GOT3 (cell line): ENCODE measurements at places on chromosomes 5 and 9.

GRCh38 chr5:11420969-11421368 is 483.3 kb downstream of the CTNND2 start:
- DNase-seq, result no peak

GRCh38 chr5:61755726-61756222 is 423.7 kb downstream of the ZSWIM6 start:
- no peak for DNase-seq

GRCh38 chr9:115263371-115264075 is 145.6 kb upstream of the TNC start:
- no peak for DNase-seq

DNA sequence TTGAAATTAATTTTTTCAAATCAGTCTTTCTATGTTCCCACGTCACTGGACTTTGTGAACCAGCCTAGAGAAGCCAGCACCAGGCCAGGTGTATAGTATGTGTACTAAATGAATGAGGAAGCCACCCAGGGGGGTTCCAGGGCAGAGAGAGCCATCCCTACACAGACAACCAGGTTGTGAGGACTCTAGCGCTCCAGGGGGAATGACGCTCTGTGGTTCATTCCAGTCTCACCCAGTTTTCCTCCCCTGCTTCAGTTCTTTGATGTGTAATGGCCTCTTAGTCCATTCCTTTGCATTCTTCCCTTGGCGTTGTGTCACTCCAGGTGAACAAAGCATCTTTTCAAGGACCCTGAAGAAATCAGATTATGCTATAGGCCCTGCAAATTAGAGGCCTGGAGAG is 330.6 kb downstream of the NSG2 start:
- no peak for DNase-seq

DNA sequence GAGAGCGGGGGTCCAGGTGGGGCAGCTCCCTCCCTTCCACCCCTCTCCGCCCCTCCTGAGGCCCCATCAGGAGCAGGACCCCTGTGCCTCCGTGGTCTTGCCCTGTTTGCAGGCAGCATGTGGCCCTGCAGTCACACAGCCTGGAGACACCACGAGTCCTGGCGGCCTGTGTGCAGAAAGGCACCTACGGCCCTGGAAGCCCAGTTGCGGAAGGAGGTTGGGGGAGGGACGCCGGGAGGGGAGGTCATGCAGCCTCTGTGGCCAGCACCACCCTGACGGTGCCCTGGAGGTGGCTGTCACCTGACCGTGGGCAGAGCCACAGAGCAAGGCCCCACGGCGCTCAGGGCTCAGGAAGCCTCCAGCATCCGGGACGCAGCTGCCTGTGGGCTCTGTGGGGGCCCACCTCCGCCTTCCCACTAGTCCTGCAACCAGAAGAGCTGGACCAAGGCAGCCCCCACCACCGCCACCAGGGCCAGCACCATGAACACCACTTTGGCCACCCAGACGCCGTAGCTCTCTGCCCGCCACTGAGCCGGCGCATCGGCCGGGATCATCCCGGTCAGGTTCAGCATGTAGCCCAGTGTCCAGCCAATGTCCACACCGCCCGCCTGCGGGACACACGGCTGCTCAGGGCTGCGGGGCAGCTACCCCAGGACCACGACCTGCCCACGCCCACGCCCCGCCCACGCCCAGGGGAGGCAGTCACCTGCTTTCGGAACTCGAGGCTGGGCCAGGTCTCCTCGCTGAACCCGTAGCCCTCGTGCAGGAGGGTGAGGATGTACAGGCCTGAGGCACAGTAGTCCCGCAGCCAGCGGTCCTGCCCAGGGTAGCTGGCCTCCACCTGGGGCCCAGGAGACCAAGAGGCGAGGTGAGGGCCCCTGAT is 6.4 kb downstream of the ENTPD8 start:
- DNase-seq, result no peak

GRCh38 chr9:135346438-135347050 is 133.0 kb upstream of the PPP1R26 start:
- DNase-seq, result no peak

DNA sequence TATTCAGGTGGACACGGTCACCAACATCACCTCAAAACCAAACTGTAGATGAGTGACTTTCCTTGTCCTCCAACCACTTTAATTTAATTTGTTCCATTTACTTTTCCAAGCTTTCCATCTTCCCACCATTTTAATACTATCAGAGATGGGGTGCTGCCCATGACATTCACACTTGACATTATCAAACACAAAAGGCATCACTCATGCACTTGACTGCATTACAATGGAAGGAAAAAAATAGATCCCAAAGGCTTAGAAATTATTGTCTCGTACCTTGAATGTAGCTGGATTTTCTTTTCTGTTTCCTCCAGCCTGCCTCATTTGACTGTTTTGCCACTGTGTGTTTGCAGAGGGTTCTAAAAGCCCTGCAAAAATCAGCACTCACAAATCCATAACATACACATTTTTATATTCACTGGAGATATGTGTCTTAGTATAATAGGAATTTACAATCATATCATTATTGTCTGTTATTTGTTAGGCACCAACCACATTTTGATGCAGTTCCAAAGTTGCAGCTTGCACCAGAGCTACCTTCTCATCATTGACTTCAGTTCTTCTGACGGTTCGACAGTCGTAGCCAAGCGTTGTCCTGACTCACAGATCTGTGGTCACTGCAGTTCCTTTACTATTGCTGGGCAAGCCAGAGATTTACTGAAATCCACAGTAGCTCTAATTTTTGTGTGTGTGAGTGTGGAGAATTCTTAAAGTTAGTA is 712.3 kb upstream of the WWC1 start:
- DNase-seq, result no peak

- DNase-seq, result peak; percentile 41
These were observed 1.3 kb upstream of the SH3PXD2B start for GRCh38 chr5:172455511-172456061.

- no peak for DNase-seq
These were observed 2.2 kb upstream of the S1PR3 start for GRCh38 chr9:88988796-88989641.

DNA sequence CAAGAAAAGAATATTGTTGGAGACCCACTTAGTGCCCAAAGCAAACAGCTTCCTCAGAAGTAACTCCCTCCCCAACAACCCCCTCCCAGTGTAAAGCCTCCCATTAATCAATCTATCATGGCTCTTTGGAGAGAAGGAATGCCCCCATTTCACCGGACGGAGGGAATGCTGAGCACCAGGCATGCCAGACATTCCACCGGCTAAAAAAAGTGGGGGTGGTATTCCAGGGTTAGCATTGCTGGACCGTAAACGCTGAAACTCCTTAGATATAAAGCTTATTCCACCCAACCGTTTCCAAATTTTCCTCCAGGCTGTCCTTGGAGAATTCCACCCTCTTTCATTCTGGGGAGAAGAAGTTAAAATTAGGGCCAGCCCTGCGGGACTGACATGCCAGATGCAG is 363 bp upstream of the MAMDC2 start:
- DNase-seq, result no peak

DNA sequence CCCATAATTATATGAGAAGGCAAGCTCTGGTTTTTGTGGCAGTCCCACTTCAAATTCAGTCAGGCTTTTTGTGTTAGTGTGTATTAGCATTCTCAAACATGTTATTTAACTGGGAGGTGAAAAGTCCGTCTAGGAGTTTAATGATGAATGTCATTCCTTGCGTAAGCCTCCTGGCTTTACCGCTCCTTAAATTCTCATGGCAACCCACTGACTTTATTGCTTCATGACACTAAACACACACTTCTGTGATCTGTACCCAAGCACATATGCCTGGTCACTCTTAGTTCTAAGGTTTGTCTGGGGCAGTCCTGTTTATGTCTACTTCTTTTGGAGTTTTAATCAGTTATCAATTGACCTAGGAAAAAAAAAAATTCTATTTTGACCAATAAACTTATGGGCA is 677.9 kb upstream of the DMAC1 start:
- DNase-seq, result no peak

DNA sequence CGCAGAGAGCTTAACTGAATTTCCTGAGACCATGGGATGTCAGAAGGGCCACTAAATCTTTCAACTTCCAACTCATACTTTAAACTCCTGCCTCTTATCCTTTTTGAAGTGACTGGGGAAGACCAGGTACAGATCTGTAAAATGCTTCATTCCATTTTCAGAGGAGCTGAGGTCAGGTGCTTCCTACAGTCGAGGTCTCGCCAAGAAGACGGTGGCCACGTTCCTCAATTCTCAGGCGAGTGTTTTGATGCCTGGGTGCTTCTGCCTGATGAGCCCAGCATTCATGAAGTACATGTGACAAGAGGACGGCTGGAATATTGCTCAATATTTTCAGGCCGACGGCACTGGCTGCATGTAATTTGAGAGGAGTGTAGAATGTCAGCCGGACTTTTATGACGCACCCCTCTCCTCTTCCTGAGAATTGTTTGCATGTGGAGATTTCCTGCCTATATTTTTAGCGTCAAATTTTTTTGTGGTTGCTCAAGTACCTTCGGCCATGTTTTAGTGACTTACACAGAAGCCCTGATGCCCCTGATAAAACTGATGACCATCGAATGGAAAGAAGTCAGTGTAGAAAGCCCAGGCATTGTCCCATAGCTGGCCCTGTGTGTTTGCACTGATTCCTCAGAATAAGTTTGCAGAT is 38.8 kb upstream of the GLRX start:
- peak; percentile 11 for DNase-seq

DNA sequence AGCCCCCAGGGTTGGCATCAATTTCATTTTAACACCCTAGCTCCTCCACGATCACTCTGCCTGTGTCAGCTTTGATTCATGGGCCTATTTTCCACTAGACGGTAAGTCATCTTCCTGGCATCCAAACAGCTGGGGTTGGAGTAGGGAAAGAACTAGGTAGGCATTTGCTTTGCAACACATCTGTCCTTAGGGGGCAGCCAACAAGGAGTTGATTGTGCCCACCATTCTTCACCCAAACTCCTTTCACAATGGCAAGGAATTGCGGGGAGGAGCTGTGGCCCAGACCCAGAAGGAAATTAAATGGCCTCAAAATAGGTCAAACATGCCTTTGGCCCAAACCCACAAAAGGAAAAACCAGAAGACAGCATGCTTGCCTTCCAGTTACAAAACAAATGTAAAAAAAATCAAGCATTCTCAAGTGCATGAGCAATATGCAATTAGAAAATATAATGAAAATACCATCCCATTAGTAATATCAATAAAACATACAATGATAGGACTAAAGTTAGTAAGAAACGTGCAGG is 71.8 kb downstream of the NRG2 start:
- DNase-seq, result no peak

GRCh38 chr9:127877566-127877998 is at the start of gene AK1:
AK1 (minus strand) TSS chr9:127877675; CDS start chr9:127874617, 3,058 bp downstream.
- no peak for DNase-seq

GRCh38 chr5:141524604-141525597 is 36.0 kb downstream of the PCDHGC5 start:
- peak; percentile 87 for DNase-seq

- DNase-seq, result no peak
These were observed 113.0 kb downstream of the PAM start for GRCh38 chr5:102867992-102868662.

- no peak for DNase-seq
These were observed 64.0 kb downstream of the SECISBP2 start for GRCh38 chr9:89382026-89382986.

- peak; percentile 19 for DNase-seq
These were observed 3.8 kb downstream of the IER5L start for GRCh38 chr9:129174102-129174723.

DNA sequence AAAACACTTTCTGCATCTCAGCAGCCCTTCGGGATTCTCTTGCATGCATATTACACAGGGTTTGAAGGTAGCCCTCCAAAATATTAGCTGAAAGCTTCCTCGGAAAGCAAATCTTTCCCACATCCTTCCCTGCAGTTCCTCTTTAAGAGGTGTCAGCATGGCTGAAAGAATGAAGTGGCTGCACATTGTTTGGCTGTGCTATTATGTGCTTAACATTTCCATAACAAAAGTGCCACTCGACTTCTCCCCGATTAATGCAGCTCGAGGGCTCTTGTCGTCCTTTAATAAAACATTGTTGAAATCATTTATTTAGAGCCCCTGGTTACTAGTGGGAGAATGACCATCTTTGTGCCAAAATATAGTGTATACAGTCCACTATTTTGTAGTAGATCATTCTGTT is 6.5 kb downstream of the GAS1 start:
- no peak for DNase-seq

DNA sequence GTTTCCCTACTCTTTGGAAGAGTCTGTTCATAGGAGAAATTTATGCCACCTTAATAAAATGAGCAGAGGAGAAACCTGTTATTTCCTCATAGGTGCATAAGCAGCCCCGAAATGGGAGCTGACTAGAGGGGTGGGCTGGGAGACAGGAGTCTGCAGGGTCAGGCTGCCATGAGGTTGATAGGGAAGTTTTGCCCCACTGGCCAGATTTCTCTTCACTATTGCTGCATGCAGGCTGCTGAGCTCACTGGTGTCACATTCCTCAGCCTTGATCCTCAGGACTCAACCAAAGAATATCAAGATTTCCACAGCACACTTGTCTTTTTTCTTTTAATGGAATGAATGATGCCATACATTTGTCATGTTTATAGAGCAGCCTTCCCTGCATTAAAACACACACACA is 60.7 kb downstream of the BHMT start:
- no peak for DNase-seq

- no peak for DNase-seq
These were observed 13.0 kb upstream of the FGD3 start for GRCh38 chr9:92934321-92934720.

DNA sequence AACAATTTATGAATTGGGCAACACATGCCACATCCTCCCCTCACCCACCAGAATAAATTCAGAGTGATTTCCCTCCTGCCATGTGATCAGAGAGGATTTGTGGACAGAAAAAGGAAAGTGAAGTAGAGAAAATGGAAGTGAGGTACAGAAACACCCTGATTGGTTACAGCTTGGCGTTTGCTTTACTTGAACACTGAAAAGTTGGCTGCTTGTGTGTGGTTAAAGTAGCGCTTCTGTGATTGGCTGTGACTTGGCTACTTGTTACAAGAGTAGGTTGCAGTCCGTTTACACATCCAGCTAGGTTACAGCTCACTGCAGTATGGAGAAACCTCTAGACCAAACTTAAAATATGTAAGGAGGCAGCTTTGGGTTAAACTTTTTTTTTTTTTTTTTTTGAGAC is 205.2 kb upstream of the ZNF608 start:
- DNase-seq, result no peak
